BE2C (cell line): ENCODE measurements at places on chromosomes 11 and 22.

- no peak for DNase-seq
These were observed 61.7 kb downstream of the PTPRJ start for GRCh38 chr11:48041877-48042695.

DNA sequence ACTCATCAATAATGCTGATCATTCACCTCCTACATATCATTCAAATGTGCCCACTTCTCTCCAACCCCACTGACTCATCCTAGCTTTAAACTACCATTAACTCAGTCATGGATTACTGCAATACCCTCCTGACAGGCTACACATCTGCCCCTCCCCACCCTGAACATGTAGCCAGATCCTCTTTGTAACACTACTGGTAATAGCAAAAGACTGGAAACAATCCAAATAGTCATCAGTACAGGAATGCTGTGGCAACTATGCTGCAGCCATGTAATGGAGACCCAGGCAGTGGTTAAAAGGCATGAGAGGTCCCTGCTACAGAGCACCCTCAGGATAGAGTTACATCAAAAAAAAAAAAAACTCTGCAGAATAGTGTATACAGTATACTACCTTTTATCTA lies 16.6 kb downstream of the SLC43A3 start:
- DNase-seq, result no peak

DNA sequence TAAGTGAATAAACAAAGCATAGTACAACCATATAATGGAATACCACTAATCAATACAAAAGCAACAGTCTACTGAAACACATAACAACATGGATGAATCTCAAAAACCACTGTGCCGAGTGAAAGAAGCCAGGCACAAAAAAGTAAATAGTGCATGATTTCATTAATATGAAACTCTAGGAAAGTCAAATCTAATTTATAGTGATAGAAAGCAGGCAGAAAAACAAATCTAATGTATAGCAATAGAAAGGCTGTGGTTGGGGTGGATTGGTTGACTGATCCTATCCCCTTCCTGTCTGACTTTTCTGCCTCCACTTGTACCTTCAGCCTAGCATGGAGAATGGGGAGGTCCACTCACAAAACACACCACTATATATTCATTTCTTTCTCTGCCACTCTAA lies 115.4 kb downstream of the SERGEF start:
- DNase-seq, result no peak

- DNase-seq, result no peak
These were observed 28.9 kb upstream of the DRD2 start for GRCh38 chr11:113504071-113504470.

DNA sequence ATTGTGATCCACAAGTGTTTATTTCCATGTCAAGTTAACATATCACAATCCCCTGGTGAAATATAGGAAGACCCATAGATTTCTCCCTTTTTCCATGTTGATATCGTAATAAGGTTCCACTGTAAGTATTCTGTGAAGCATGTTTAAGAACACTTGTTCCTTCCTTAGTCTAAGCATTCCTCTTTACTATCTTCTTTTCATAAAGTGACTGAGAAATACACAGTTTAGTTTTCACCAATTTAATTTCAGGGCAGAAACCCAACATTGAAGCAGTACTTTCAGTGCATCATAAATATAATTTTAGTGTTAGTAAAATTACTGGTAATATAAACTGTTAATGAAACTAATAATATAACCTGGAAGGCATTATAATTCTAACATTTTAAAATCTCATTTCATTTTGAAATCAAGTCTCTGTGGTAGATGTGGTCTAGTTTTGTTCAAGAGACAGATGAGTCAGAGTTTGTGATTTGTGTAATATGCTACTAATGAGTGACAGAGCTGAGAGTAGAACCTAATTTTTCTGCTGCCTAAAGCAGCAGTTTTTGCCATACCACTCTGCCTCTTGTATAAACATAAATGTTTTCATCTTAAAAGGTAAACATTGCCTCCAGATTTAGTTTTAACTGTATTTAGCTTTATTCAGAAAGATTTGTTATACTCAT lies 79.4 kb downstream of the ATM start:
- DNase-seq, result no peak

GRCh38 chr11:45105984-45106375 lies 40.5 kb upstream of the PRDM11 start:
- no peak for DNase-seq

- DNase-seq, result peak; percentile 73
These were observed 277.4 kb upstream of the NARS2 start for GRCh38 chr11:78851878-78852586.

- DNase-seq, result no peak
These were observed 70.2 kb downstream of the DDX10 start for GRCh38 chr11:108734956-108735559.

DNA sequence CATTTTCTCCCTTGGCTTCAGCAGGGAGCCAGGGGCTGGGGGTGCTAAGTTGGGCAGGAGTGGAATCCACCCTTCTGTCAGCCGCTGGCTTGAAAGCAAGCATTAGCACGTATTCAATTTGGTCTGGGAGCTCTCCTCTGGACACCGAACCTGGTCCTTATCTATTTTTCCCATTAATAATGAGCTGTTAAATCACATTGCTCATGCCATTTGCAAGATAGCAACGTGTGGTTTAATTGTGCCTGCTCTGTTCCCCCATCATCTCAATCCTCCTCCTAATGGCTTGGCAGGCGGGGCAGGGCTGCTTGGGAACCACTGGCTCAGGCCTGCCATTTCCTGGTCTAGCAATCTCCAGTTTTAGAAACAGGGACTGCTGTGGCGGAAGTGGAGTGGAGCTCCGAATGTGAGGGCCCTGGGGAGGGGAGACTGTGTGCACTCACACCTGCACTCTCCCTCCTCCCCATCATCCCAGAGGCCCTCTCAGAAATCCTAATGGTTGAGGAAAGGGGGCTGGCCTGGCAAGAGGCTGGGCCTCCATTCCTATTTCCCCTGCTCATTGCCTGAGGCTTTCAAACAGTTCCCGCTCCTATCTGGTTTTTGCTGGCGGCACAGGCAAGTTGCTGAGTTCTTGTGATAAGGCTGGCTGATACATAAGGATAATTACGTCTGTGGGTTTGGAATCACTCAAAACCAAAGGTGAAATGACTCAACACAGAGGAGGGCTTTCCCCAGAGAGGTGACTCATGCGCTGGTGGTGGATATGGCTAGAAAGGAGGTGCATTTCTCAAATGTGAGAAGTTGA lies 201.2 kb upstream of the E2F8 start:
- DNase-seq, result peak; percentile 66

DNA sequence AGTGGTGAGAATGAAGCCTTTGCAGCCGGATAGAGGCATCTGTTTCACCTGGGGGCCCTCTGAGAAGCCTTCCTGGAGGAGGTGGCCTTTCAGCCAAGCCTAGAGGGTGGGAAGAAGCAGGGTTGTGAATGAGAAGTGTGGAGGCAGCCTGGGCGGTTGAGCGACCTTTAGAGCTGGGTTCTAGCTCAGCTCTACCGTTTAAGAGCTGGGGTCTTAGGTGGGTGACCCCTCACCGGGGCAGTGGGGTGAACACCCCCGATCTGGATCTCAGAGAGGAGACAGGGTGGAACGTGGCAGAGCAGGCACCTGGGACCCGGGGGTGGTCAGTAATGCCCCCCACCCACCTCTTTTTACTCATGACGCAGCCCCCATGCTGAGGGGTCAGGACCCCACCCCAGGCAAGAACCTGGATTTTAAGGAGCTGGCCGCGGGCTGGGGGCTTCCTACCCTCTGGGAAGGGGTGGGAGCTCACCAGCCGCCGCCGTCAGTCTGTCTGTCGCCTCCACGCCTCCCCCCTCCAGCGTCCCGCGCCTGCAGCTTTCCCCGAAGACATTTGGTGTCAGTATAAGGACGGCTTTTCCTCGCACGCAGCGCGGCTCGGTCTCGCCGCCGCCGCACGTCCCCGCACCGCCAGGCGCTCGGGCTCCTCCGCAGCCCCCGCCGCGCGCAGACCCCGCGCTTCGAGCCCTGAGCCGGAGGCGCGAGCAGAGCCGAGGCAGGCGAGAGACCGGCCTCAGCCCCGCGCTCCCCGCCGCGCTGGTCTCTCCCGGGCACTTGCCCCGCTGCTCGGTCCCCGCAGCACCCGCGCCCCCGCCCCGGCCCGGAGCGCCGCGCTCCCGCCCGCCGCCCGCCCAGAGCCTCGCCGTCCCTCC lies 13.3 kb upstream of the CACNA1I start:
- DNase-seq, result peak; percentile 53

GRCh38 chr11:3138178-3139085 lies 26.7 kb downstream of the OSBPL5 start:
- DNase-seq, result no peak

GRCh38 chr11:63521896-63522295 lies 14.7 kb upstream of the PLAAT4 start:
- DNase-seq, result no peak

- DNase-seq, result no peak
These were observed 159.7 kb downstream of the DBX1 start for GRCh38 chr11:20000351-20001134.

DNA sequence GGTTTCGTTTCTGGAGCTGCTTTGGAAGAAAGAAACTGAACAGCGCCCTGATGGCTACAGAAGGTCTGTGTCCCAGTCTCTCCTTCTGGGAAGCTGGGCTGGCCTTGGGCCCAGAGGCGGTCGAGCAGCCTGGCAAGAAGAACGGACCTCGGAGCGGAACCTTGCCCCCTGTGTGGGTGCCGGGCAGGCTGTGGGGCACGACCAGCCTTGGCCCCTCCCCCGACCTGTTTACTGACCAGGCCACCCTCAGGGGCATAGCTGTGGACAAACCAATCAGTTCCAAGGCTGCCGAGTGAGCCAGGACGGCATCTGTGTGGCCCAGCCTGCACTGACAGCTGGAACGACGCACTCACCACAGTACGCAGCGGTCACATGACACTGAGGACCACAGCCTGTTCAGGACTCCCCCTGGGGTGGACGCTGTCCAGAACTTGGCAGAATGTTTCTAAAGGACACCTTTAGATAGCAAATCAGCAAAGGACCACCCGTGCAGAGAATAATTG lies 7.2 kb downstream of the PIM3 start:
- DNase-seq, result peak; percentile 28

- DNase-seq, result peak; percentile 74
These were observed 34.3 kb upstream of the PRODH start for GRCh38 chr22:18970176-18970947.

GRCh38 chr11:103730131-103730940 lies 306.1 kb upstream of the DDI1 start:
- DNase-seq, result no peak

DNA sequence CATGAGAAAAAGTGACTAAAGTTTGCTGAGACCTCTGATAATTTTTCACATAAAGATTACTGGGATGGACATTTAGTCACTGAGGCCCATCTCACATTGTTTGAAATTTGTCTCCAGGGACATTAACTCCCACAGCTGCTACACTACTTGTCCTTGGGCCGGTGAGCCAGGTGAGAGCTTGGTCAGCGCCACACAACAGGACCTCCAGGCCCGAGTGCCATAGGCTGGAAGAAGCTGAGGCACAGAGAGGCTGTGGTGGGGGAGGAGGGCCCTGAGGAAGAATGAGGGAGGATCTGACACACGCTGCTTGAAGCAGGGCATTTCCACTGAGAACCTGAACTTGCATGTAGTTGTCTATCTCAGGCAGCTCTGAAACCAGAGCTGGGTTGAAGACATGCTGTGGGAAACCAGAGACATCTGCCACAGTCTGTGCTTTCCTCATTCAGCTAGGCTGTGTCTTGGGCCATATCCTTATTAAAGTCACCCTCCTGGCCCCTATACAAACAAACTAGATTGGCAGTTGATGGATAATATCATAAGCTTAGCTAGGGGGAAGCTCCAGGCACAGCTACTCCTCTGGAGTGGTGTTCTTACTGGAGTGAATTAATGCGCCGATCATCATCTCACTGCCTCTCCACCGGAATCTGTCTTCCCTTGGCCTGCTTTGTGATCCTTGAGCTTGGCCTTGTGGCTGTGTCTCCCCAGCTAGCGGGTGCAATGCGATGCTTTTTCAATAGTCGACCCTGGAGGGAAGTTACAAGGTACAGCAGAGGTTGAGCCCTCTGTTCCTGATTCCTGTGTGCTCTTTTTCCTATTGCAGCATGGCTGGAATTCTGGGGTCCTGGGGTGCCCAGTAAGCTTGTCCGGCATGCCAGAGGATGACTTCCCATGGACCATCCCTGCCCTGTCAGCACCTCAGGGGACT lies 225.3 kb upstream of the B3GAT1 start:
- no peak for DNase-seq

DNA sequence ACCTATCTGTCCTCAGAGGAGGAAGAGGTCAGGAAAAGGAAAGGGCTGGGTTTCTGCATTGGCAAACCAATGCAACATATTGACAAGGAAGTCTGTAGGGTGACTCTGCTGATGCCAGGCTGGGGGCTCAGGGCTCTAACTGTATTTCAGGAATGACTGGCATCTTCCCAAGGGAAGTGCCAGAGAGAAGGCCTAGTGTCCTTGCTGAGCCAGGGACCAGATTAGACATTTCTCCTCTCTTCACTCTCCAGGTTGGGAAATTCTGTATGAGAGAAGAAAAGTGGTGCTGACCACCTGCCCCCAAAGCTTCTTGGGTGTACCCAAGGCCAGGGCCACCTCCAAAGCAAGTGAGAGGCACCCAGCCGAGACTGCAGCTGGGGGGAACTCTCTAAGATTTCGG lies 27.2 kb downstream of the GRIK4 start:
- DNase-seq, result no peak

DNA sequence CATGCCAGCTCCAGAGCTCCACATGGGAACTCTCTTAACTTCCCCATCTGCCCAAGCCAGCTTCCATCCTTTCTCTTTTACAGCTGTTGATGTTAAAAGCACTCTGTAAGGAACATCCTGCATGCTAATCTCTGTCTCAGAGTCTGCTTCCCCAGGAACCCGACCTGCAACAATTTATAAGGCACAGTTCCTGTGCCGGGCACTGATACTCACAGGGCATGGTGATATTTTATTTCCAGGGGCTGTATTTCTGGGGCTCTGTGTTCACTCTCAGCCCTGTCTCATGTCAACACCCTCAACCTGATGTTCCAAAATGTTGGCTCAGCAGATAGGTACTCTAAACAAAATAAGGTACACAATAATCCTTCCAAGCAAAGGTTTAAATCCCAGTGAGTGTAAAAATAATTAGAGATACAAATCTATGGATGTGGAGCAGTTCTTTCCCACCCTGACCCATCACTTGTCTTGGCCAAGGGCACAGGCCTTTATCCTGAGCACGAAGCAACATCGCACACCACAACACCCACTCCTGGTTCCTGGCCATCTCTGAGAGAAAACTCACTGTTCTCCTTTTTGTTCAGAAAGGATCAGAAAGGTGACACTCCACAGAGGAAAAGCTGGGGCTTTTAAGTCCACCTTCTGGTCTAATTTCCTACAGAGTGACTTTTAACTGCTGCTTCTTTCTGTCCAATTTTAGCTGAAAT lies 44.8 kb upstream of the C11orf87 start:
- DNase-seq, result no peak

- no peak for DNase-seq
These were observed 1.7 kb downstream of the PDE3B start for GRCh38 chr11:14645015-14645912.

GRCh38 chr11:57805780-57806179 lies 44.2 kb downstream of the CTNND1 start:
- DNase-seq, result no peak

GRCh38 chr11:30741039-30741550 lies 154.9 kb upstream of the MPPED2 start:
- no peak for DNase-seq
